ENCODE measurements at places on chromosomes 4 and X.

GRCh38 chr4:152785639-152786615, 6.2 kb downstream of the ARFIP1 start:
- DNase-seq = no peak

- no peak for DNase-seq
These were observed 107.9 kb downstream of the MMRN1 start for GRCh38 chr4:90002441-90003062.

DNA sequence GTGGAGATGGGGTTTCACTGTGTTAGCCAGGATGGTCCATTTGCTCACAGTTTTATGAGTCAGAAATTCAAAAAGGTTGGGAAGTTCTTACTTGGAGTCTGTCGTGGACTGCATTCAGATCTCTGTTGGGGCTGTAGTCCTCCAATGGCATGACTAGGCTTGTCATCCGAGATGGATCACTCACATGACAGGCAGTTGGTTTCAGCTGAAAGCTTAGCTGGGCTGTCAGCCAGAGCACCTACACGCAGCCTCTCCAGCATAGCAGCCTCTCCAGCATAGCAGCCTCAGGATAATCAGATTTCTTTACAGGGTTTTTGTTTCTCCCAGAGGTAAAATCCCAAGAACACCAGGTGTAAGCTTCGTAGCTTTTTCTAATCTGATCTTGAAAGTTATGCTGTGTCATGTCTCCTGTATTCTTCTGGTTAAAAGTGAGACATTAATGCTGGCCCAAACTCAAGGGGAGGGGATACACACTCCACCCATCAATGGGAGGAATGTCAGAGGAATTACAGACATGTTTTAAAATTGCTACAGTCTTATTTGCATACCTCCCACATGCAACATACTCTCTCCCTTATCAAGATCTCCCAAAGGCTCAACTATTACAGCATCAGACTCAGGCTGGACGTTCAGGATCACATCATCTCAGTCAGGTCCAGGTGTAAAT, 31.6 kb upstream of the SOD3 start:
- DNase-seq = no peak

DNA sequence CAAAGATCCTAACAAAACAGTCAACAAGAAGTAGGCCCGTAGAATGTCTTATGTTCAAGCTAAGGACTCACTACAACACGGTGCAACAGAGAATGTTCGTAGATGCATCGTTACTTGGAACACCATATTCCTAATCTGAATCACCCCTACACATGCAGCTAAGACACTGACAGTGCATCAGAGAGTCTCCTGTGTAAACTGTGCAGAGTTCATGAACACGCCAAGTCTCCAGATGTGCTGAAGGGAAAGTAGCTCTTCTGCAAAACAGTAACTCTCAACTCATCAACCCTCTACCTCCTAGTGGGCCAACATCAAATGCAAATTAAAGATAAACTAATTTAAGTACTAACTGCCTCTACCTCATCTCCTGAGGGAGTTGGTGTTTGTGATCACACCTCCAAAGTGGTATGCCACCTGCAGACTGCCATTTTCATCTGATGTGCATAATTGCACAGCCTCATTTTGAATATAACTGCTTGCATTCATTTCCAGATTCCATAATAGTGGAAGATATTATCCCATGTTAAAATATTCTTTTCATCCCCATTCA, 73.5 kb downstream of the MOSPD2 start:
- DNase-seq = no peak

DNA sequence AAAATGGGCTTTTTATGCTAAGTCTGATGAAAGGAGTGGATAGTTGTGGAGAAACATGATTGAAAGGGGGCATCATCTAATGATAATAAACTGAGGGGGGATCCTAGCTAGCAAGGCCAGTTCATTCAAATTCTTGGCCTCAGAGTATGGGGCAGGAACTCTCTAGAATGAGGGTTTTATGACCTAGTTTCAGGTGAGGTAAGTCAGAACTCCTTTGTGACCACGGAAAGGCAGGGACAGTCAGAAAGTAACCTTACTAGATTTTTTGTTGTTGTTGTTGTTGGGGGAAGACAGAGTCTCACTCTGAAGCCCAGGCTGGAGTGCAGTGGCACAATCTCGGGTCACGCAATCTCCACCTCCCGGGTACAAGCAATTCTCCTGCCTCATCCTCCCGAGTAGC, 1.5 kb upstream of the PAQR3 start:
- no peak for DNase-seq

- no peak for DNase-seq
These were observed 180.3 kb upstream of the HS3ST1 start for GRCh38 chr4:11608992-11609391.

DNA sequence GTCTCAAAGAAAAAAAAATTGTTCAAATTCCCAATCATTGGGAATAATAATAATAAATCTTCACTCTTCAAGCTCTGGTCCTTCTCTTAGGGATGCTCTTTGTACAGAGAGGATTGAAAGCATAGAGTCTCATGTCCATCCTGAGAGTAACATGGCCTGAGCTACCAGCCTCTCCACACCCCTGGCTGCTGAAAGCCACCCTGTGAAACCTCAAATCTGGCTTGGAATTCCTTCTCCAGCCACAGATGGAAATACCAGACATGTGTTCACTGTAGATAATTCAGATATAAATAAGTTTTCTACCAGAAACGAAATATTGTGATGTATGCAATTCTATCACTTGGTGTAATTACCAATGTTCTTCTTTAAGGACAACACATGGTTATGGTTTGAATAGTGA, 140.6 kb downstream of the ARSF start:
- DNase-seq = no peak

DNA sequence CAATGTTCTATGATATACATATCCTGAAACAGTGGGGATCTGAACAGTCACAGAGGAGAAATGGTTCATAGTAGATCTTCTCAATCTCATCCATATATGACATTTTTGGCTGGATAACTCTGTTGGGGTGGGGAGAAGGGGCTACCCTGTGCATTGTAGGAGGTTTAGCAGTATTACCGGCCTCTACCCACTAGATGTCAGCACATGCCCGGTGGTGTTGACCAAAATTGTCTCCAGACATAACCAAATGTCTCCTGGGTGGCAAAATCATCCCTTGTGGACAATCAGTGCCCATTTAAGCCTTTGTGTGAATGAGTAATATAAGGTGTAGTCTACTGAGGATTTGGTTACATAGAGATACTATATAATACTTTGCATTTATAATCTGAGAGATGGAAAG, 89.9 kb downstream of the PLS3 start:
- DNase-seq = no peak

DNA sequence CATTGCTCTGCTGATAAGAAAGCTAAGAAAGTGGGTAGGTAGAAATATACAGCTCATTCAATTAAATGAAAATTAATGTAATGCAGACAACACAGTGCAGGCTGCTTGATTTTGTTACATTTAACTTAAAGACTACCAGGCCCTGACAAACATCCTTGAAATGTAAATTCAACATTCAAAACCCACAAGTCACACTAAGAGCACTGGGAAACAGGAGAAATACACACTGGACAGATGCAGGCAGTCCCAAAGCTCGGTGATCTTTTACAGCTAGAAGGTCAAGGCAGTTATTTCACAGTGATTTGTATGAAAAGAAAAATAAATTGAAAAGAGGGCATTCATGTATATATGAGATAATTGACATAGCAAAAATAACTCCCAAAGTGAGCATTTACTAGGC, 94.3 kb upstream of the PLAC1 start:
- DNase-seq = no peak

DNA sequence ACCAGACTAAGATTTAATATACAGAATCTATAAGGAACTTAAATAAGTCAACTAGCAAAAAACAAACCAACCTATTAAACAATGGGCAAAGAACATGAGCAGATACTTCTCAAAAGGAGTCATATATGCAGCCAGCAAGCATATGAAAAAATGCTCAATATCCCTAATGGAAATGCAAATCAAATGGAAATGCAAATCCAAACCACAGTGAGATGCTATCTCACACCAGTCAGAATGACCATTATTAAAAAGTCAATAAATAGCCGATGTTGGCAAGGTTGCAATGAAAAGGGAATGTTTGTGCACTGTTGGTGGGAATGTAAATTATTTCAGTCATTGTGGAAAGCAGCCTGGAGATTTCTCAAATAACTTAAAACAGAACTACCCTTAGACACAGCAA, 97.0 kb upstream of the SLC6A14 start:
- no peak for DNase-seq

DNA sequence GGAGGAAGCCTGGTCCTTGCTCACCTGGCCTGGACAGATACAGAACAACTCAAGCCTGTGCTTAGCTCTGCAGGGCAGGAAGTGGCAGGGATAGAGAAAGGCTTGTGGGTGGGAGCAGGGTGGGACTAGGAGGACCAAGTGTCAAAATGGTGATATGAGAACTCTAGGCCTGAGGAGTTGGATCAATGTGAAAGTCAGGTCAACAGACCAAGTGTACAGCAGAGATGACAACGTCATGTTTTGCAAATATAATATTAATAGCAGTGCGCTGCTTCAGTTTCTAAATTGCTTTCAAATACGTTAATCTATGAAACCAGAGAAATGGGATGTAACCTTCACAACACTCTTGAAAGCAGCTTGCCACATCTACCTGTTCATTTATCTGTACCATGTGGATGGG, 114.2 kb upstream of the MAP3K15 start:
- no peak for DNase-seq

DNA sequence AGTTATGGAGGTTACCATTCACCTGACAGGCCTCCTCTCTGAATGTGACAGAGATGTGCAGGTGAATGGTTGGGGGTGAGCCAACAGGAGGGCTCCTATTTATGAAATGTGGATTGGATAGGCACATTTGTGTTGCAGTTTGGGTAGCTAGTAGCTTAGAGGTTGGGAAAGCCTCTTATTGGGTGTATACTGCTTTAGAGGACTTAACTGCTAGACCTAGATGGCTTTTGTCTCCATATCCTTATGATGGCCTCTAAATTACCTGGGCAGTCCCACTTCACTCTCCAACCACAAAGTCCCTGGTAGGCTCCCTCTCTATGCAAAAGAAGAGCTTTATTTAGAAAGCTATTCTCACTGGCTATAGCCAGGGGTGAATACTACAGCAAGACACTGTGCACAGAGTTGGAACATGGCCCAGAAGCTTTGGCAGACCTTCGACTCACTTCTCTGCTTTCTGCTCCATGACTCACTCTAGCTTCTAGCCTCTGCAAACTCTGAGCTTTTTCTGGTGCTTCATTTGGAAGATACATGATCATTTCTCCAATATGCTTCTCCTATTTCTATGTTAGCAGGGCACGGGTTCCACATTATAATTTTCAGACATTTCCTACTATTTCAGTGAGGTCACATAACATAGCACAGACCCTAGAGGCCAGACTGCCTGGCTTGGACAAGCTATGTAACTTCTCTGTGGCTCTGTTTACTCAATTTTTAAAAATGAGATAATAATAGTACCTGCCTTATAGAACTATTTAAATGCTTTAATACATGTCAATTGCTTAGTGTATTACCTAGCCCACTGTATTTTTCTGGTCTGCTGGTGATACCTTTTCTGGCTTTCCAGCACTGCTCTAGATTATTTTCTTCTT, 6.0 kb upstream of the VGLL1 start:
- no peak for DNase-seq

- DNase-seq = no peak
These were observed 7.0 kb upstream of the SLC7A11 start for GRCh38 chr4:138249132-138249531.

- DNase-seq = no peak
These were observed 130.0 kb downstream of the ZAR1 start for GRCh38 chr4:48620093-48620492.

- DNase-seq = no peak
These were observed 6.7 kb upstream of the ZNF41 start for GRCh38 chrX:47489507-47490275.

- no peak for DNase-seq
These were observed 203.3 kb upstream of the JADE1 start for GRCh38 chr4:128606173-128606572.

GRCh38 chr4:46387956-46388355, 2.0 kb downstream of the GABRA2 start:
- DNase-seq = no peak

GRCh38 chr4:169098969-169099690, 89.1 kb upstream of the CBR4 start:
- DNase-seq = no peak

DNA sequence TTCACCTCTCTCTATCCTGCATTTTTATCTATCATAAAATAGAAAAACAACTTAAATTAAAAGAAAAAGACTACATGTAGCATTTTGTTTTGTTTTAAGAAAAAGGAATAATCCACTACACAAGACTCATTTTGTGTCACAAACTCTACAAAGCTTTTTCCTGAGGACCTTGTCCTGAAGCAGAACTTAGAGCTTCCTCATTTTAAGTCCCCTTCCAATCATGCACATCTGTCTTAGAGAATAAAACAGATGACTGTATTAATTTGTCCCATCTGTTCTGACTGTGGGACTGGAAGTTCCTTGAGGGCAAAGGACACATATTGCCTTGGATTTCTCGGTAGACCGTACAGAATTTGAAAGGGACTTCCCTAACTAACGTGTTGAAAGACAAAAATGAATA, 218.5 kb downstream of the COL25A1 start:
- no peak for DNase-seq
